ENCODE measurements at places on chromosomes 13 and 19. TPM values are rescaled to one million over a fixed set of nuclear protein-coding genes. Genes with fewer than 3 reads are reported as not detected.

The PPFIA3 gene
- 0.83 TPM for total RNA-seq

DNA sequence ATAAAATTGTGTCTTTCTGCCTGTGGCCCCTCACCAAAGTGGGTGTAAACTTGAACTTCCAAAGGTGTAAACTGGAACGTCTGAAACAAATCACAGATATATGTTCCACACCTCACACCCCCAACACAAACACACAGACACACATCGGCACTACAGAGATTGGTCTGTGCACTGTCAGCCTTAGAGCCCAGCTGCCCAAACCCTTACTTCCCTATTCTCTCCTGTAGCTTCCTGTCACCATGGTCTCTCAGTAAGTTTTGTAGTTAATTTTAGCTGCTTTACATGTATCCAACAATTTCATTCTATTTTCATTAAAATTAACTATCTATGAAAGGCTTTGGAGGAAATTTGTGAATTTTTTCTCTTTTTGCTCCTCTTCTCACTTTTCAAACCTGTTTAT, 5.4 kb downstream of the TM9SF2 start:
- DNase-seq, result no peak

DNA sequence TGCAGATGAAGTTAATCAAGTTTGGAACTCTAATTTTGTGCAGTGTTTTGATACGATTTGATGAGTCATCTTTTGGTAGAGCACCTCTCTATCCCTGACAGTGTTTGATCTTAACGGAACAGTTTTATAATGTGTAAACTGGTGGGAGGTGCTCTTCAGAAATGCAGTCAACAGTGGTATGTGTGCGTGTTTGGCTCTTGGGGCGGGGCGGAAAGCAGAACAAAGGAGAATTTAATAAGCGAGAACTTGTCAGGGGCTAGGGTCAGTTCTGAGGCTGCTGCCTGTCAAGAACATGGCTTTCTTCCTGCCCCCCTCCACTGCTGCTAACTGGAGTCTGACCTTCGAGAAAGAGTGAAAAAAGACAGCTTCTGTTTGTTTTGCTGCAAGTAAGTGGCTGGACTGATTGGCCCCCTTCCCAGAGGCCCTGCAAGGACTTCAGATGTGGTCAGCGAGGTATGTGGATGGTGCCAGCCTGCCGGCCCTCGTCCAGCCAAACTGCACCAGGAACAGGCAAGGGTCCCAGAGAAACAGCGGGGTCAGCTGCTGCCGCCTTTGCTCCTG, 40.8 kb downstream of the BBC3 start:
- DNase-seq, result peak; percentile 71

GRCh38 chr13:100432611-100433010, 156.0 kb downstream of the GGACT start:
- DNase-seq, result no peak

DNA sequence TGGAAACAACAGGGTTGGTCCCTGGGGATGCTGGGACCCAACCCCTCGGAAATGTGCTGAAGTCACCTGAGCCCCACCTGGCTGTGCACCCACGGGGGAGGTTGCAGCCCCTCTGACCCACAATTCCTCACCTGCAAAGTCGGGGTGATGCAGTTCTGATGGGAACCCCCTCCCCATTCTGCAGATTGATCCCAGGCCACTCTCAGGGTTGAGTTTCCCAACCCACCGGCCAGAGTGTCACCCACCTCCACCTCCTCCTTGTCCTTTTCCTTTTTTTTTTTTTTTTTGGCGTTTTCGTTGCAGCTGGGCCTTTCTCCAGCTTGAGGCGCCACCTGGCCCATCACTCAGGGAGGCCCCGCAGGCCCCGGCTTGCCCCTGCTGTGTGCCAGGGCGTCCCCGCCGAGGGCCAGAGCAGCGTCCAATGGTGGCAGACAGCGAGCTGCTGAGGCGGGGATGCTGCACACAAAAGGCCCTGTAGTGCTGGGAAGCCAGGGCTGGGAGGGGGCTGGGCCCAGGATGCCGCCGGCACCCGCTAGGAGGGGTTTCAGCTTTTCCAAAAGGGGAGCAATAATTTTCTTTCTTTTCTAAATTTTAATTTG, 4.6 kb downstream of the PIK3R2 start:
- no peak for DNase-seq

DNA sequence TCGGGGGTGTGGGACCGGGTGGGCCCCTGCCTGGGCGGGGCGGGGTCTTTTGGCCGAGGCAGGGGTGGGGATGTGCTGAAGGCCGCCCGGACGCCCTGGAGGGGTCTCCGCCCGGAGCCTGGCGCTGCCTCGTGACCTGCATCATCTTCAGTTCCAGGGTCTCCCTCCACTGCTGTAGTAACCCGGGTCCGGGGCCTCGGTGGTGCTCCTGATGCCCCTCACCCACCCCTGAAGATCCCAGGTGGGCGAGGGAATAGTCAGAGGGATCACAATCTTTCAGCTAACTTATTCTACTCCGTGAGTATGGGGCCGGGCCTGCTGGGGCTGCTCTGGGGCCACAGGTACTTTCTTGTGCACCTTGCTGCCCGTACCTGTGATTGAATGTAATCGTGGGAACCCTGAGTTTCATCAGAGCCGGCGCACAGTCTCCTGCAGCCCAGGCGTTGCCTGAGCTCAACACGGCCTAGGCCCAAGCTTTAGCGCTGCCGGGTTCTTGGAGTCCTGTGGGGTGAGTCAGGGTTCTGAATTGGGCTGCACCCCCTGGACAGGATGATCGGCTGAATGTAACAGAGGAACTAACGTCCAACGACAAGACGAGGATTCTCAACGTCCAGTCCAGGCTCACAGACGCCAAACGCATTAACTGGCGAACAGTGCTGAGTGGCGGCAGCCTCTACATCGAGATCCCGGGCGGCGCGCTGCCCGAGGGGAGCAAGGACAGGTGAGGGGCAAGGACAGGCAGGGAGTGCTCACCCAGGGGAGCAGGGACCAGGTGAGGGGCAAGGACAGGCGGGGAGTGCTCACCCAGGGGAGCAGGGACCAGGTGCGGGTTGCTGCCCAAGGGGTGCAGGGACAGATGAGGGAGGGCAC, 10.5 kb downstream of the PEAK3 start:
- peak; percentile 75 for DNase-seq

- peak; percentile 22 for DNase-seq
These were observed 81.6 kb upstream of the ARGLU1 start for GRCh38 chr13:106649495-106649894.

- no peak for DNase-seq
These were observed 7.3 kb upstream of the HOMER3 start for GRCh38 chr19:18948075-18948975.

DNA sequence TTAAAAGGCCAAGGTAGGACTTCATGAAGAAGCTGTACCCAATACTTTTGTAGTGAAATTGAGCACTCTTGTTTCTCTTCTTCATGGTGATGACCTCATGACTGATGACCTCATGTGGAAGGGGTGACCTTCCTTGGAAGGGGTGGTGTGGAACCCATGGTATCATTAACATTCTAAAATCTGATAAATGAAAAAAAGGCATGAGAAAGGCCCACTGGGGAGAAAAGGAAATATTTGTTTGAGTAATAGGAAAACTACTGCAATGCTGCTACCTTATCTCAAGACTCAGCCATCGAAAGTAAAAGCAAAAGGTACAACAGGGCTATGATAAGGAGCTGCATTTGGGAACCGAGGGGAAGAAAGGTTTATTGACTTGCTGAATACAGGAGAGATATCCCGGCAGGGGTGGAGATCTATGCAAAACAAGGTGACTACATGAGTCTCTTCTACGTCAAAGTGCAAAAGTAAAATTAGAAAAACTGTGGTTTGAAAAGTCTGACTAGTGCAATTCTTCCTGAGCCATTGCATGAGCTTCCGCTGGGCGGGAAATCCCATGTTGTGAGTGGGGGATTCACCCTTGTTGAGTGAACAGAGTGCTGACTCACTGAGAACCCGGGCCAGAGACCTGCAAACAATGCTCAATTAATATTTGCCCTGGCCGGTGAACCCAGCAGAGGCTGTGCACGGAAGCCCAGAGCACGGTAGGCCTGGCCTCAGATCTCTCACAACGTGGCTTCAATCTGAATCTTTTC, 138.9 kb upstream of the RFC3 start:
- DNase-seq, result peak; percentile 1

DNA sequence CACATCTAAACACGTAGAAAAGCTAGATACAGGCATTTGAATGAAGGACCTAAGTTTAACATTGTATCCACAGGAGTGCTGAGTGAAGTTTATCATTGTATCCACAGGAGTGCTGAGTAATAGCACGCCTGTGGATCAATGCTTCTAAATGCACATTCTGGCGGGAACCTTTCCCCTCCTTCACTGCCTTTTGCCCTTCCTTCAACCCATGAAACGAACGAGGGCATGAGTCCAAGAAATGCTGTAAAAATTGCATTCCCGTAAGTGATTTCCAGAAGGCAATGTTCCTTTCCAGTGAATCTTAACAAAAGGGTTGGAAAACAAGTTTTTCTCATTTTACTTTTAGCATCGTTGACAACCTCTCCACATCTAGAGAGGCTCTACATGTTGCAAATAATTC, 88.1 kb downstream of the ZDHHC20 start:
- DNase-seq, result no peak

DNA sequence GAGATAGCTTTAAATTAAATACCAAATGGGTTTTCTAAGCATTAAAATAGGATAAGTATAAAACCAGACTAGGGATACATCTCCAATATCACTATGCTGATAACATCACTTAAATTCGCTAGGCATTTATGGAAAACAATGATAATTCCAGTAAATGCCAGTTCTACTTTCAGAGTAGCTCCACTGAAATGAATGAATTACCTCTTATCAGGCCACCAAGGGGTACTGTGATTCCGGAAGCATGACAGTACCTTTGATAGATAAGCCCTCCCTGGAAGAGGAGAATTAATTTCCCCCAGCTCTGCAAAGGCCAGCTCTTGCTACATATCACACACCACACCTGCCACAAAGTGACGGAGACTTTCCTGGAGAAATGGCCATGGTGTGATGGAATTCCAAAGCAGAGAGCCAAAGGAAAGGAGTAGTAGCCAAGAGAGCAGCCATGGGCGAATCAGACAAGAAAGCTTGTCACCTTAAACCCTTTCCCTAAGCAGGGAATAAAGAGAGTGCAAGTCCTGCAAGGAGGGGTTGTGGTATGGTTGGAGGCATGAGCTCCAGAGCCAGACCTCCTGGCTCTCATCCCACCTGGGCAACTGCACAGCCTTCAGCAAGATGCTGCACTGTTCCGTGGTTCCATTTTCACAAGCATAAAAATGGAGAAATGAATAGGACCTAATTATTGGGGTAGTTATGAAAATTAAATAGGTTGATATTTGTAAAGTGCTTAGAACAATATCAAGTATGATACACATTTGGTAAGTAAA, 423.1 kb downstream of the FGF14 start:
- no peak for DNase-seq

The ENOX1 gene
- total RNA-seq, result 1.9 TPM

DNA sequence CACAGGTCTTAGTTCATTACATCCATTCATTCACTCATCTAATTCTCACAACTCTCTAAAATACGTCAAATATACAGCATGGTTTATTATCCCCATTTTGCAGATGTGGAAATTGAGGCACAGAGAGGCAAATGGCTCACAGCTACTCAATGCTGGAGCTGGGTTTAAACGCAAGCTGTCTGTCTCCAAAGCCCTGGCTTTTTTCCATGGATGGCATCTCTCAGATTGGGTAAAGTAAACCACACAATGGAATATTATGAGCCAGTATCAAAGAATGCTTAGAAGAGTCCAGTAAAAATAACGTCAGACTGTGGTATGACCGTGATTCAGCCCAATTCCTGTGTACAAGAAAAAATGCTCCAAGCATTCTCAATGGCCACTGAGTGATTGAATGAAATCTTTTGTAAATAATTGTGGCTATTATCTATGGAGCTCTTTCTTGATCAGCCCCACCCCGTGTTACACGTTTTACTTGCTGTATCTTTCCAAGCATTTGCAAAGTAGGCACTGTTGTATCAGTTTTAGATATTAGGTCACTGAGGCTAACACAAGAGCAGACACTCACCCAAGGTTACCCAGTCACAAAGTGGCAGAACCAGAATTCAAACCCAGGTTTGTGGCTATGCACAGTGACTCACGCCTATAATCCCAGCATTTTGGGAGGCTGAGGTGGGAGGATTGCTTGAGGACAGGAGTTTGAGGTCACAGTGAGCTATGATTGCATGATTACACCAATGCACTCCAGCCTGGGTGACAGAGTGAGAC, 5.5 kb upstream of the ACP7 start:
- peak; percentile 97 for DNase-seq

DNA sequence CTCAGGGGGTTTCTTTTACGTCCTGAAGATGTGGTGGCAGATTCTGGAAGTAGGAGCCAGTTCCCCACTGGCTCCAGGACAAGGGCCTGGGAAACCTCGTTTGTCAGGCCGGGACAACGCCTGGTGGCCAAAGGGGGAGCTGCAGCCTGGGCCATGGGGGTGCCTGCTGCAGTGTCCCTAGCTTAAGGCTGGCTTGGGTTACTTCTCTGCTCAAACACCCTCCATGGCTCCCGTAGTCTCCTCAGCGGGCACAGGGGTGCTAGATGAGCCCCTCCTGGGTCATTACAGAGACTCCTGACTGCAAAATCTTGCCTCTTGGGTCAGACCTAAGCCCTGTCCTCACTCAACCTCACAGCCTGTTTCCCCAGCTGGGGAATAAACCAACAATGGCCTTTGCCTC, 14.7 kb downstream of the CILP2 start:
- no peak for DNase-seq

GRCh38 chr13:112331675-112332074, 44.5 kb upstream of the SPACA7 start:
- DNase-seq, result no peak

- DNase-seq, result no peak
These were observed 558 bp upstream of the PPAN start for GRCh38 chr19:10105509-10106099.

The CYP4F22 gene
- total RNA-seq, result not detected

DNA sequence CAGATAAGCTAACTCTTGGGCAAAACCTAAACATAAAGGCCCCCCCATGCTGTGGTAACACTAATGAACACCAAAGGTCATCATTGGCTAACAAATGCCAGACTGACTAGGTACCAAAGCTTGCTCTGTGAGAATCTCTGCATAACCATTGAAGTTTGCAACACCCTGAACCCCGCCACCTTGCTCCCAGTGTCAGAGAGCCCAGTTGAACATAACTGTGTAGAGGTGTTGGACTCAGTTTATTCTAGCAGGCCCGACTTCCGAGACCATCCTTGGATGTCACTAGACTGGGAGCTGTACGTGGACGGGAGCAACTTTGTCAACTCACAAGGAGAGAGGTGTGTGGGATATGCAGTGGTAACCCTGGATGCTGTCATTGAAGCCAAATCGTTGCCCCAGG, 602.2 kb downstream of the UQCRFS1 start:
- no peak for DNase-seq

GRCh38 chr13:97223711-97224541, 1.8 kb downstream of the MBNL2 start:
- DNase-seq, result peak; percentile 96

GRCh38 chr19:10388957-10389356, 8.6 kb upstream of the TYK2 start:
- peak; percentile 71 for DNase-seq

The NCCRP1 gene
- not detected for total RNA-seq

- no peak for DNase-seq
These were observed 420.5 kb upstream of the HTR2A start for GRCh38 chr13:47317356-47317755.

The DCUN1D2 gene
- 6.9 TPM for total RNA-seq

DNA sequence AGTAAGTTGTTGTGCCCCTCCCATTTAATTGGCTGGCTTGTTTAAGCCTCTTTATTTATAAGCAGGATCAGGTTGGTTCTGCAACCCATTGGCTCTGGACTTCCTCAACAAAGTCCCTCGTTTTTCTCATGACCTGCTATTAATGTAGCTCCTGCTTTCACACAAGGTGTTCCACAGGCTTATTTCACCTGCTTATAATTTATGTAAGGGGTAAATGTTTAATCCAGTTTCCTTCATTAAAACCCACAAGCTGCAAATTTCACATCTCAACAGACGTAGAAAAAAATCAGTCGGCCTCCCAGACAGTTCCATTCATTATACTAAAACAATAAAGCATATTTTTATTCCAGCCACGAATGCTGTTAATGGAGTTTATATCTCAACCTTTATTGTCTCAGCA, 86.1 kb downstream of the TBC1D4 start:
- no peak for DNase-seq

All from IMR-90 (cell line).